ENCODE measurements at places on chromosomes 7 and 10. TPM values are rescaled to one million over a fixed set of nuclear protein-coding genes. Genes with fewer than 3 reads are reported as not detected.

The GPR26 gene
- total RNA-seq: not detected

DNA sequence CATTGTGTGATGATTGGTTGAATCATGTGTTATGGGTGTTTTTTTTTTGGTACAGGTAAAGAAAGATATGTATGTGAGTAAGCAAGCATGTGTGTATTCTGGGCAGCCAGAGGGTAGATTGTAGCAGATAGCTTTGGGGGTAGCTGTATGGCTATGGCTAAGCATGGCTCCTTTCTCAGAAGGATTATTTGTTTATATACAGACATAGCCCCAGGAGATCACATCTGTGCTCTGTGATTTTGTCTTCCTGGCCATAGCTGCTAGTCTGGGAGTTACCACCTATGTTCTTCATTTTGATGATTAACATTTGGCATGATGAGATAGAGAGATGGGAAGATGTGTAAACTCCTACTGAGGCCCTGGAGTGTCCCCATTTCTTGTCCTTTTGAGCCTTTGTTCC, 23.2 kb upstream of the ICA1 start:
- H3K4me3 ChIP-seq: no peak overlapping the region
- no peak overlapping the region for H3K27ac ChIP-seq
- no peaks in the 10 kb centered on the region for H3K4me1 ChIP-seq
- no peak for DNase-seq
- H3K36me3 ChIP-seq: no peaks in the 10 kb centered on the region
- H3K27me3 ChIP-seq: no peaks in the 10 kb centered on the region

The TEX36 gene
- not detected for total RNA-seq

DNA sequence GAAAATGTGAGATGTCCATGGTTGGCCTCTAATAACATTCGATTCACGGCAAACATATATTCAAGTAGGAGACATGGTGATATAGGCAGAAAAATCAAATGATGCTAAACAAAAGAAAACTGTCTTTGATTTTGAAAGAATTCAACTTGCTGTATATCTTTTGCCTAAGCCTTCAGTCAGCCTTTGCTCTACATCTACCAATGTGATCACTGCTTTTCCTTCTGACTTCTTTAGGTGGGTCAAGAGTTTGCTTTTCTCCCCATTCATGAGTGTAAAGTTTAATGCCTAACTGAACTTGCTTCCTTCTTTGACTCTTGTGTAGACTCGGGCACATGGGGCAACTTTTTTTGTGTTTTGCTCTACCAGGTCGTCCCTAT, 417 bp upstream of the HIF1AN start:
- peaks cover 14% of the 10 kb centered on the region for H3K36me3 ChIP-seq
- H3K4me3 ChIP-seq: peak overlapping the region; percentile 93
- H3K27me3 ChIP-seq: no peaks in the 10 kb centered on the region
- H3K4me1 ChIP-seq: peaks cover 25% of the 10 kb centered on the region
- no peak for DNase-seq

DNA sequence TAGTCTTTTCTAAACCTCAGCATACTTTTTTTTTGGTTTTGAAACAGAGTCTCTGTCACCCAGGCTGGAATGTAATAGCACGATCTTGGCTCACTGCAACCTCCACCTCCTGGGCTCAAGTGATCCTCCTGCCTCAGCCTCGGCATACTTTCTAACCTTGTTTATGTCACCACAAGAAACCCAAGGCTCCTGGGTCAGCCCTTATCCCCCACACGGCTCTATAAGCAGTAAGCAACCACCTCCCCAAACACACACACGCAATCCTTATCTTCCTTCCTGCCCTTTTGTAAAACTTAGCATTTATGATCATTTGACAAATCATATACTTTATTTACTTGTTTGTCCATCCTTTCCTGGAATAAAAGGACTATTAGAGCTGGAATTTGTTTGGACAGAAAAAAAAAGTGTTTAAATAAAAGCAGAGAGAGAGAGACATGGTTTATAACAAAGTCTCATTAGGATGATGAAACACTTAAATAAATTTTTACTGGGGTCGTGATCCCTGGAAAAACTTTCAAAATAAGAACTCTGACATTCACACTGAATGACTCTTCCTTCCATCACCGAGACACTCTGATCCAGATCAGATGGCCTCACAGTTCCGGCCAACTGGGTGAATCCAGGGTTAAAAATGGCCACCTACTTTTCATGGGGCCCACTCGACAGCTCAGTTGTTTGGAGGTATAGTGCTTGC, 72.7 kb upstream of the PIK3CG start:
- H3K27me3 ChIP-seq: no peaks in the 10 kb centered on the region
- H3K4me3 ChIP-seq: no peak overlapping the region
- H3K36me3 ChIP-seq: no peaks in the 10 kb centered on the region
- DNase-seq: no peak

The LIPK gene
- not detected for total RNA-seq

DNA sequence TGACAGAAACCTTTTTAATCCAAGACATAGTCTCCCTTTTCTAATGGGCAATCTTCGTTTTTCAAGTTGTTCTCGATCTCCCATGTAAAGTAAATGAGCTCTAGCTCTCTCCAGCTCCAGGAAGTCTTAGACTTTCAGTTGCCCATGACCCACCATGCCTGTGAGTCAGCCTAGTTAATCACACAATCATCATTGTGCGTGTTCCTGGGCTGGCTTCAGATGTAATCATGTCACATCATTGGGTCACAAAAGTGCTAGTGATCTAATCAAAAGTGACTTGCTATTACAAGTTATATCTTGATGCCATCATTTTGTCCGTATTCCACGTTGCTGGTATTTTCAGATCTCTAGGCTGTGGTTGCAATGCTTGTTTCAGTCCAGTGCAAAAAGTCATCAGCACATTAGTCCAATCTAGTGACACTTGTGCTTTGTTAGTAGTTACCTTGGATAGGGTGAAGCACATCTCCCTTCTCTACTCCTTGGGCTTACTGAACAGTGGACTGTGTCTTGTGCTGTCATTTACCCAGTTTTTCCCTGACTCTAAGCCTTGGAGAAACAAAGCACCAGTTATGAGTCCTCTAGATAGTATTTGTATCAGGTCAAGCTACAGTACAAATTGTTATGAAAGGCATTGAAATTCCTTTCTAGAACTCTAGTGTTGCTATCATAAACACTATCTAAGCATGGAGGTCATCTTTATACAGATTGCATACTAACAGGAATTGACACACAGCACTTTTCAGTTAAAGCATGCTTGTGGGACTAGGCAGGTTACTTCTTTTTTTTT, 316.6 kb downstream of the GFRA1 start:
- no peak for DNase-seq
- no peak overlapping the region for H3K4me3 ChIP-seq
- no peaks in the 10 kb centered on the region for H3K27me3 ChIP-seq
- no peaks in the 10 kb centered on the region for H3K4me1 ChIP-seq

DNA sequence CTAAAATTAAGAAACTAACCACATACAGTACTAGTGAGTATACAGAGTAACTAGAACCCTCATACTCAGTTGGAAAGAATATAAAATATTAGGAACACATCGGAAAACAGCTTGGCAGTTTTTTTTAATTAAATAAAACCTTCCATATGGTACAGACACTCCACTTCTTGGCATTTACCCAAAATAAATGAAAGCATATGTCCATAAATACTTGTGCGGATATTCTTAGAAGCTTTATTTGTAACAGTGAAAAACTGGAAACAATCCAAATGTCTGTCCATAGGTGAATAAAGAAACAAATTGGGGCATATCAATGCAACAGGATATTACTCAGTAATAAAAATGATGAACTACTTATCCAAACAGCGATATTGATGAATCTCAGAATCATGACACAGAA, 410.0 kb downstream of the HTR7 start:
- H3K27me3 ChIP-seq: no peaks in the 10 kb centered on the region
- H3K4me1 ChIP-seq: no peaks in the 10 kb centered on the region
- DNase-seq: no peak
- H3K27ac ChIP-seq: no peak overlapping the region
- no peaks in the 10 kb centered on the region for H3K36me3 ChIP-seq

GRCh38 chr10:91034494-91035159, 113.7 kb upstream of the ANKRD1 start:
- H3K4me1 ChIP-seq: no peaks in the 10 kb centered on the region
- no peak for DNase-seq
- no peaks in the 10 kb centered on the region for H3K36me3 ChIP-seq
- H3K27ac ChIP-seq: no peak overlapping the region
- H3K4me3 ChIP-seq: no peak overlapping the region
- H3K27me3 ChIP-seq: no peaks in the 10 kb centered on the region

DNA sequence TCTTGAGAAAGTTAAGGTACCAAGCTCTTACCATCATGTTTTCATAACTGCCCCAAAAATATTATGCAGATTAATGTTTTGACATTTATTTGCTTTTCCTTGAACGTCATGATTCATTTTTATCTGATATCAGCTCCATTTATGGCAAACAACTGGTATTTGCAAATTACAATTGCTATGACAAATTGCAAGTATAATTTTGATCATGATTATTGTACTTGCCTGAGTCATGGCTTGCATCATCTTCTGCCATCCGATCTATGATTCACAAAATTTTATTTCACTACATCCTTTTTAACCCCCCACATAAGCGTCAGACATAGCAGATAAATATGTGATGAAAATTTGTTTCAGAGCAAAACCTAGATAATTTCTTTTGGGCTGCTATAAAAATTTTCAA, 155.0 kb downstream of the STK31 start:
- no peaks in the 10 kb centered on the region for H3K4me1 ChIP-seq
- no peak overlapping the region for H3K27ac ChIP-seq
- no peaks in the 10 kb centered on the region for H3K36me3 ChIP-seq
- no peak overlapping the region for H3K4me3 ChIP-seq

- peaks cover 73% of the 10 kb centered on the region for H3K4me1 ChIP-seq
- DNase-seq: no peak
- H3K36me3 ChIP-seq: peaks cover 9% of the 10 kb centered on the region
- no peak overlapping the region for H3K4me3 ChIP-seq
- H3K27ac ChIP-seq: peak overlapping the region; percentile 41
- H3K27me3 ChIP-seq: no peaks in the 10 kb centered on the region
Observed at GRCh38 chr7:23377134-23377533, 78.0 kb downstream of the MALSU1 start.

- no peaks in the 10 kb centered on the region for H3K36me3 ChIP-seq
- DNase-seq: no peak
- no peaks in the 10 kb centered on the region for H3K27me3 ChIP-seq
- no peak overlapping the region for H3K27ac ChIP-seq
- H3K4me1 ChIP-seq: peaks cover 13% of the 10 kb centered on the region
Observed at GRCh38 chr10:122154031-122154544, 117.0 kb upstream of the BTBD16 start.

DNA sequence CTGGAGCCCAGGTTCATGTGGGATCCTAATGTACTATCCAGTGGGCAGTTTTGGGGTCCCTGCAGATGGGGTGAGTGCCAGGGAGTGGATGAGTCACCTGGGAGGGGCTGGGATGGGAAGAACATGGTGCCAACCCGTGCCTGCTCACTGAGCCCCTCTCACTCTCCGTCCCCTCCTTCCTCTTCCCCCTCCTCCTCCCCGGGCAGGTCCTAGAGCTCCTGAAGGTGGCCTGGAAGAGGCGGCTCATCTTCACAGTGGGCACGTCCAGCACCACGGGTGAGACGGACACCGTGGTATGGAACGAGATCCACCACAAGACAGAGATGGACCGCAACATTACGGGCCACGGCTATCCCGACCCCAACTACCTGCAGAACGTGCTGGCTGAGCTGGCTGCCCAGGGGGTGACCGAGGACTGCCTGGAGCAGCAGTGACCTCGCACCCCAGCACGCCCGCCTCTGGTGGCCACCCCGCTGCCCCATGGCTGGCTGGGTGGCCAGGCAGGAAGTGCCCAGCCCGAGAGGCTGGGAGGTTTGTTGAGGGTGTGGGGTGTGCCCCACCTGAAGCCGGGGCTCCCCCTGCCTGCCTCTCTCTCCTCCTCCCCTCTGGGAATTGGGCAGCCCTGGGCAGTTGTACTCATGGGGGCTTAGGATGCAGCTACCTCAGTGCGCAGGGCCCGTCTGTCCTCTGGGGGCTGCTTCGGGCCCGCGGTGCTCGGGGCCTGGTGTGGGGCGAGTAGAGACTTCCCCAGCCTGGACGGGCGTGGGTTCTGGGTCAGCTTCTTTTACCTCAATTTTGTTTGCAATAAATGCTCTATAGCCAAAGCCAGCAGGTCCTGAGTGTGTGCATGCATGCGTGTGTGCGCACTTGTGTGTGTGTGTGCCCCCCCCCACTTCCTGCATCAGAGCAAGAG, 4.9 kb upstream of the UPK3B start:
- H3K27me3 ChIP-seq: no peaks in the 10 kb centered on the region
- no peak overlapping the region for H3K4me3 ChIP-seq
- peak; percentile 36 for DNase-seq
- H3K4me1 ChIP-seq: no peaks in the 10 kb centered on the region
- H3K27ac ChIP-seq: no peak overlapping the region

DNA sequence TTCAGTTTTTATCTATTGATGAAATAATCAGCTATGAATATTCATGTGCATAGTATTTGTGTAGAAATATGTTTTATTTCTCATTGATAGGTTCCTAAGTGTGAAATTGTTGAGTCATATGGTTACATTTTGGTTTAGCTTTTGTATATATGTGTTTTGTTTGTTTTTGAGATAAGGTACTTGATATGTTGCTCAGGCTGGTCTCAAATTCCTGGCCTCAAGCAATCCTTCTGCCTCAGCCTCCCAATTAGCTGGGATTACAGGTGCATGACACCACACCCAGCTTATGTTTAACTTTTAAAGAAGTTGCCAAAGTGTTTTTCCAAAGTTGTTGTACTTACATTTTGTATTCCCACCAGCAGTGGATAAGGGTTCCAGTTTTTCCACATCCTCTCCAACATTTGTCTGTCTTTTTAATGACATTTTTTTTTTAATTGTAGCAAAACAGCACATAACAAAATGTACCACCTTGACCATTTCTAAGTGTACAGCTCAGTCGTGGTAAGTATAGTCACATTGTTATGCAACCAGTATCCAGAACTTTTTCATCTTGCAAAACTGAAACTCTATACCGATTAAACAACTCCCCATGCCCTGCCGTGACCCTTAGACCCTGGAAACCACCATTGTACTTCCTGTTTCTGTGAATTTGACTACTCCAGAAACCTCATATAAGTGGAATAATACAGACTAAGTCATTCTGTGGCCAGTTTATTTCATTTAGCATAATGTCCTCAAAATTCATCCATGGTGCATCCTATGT, 12.6 kb upstream of the UBE2D1 start:
- no peak for DNase-seq
- no peaks in the 10 kb centered on the region for H3K36me3 ChIP-seq
- H3K4me3 ChIP-seq: no peak overlapping the region
- H3K27me3 ChIP-seq: no peaks in the 10 kb centered on the region
- H3K4me1 ChIP-seq: peaks cover 3% of the 10 kb centered on the region

The GRB10 gene
- total RNA-seq: not detected

All from Karpas-422 (cell line).